ENCODE measurements at places on chromosomes 7 and 10.

DNA sequence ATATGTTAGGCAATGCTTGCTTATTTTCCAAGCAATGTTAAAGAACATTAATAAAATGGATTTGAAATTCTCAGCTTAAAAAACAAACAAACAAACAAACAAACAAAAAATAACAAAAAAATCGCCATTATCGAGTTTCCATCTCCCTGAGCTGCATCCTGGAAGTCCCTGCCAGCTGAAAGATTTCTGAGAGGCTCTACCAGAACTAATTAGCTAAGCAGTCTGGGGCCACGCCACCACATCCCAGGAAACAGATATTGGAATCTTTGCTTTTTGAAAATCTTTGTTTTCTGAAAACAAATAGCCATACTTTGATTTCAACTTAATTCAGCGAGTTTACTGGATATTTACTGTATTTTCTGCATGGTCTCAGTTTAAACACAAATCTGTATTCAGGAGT, 143.6 kb downstream of the LSMEM1 start:
- DNase-seq, result no peak

DNA sequence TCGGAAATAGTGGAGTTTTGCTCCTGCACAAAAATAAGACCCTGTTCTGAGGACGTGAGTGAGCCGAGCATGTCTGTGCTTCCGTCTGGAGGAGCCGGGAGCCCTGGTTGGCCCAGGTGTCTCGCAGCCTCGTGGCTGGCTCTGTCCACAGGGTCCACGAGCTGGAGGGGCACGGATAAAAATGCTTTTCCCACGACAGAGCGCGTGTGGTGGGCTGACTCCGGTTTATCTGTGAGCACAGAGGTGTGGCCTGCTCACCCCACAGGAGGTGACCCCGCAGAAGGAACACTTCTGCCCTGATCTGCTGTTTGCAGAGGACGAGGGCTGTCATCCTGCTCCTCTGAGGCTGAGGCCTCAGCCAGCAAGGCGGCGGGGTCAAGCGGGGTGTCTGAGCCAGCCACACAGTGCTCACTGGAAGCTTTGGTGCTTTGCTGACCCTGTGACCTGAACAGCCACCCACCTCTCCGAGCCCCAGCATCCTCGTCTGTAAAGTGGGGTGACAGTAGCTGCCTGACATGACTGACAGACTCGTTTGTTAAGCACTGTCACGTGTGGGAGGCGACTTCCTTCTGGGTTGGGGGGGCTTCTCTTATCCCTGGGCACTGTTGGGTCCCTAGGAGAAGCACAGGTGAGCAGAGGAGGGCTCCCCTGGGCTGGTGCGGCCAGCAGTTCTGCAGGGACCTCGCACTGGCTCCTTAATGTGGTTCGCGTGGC, 162.5 kb downstream of the DNAJB6 start:
- DNase-seq, result no peak

GRCh38 chr10:24756283-24756682, 32.6 kb upstream of the ARHGAP21 start:
- no peak for DNase-seq

DNA sequence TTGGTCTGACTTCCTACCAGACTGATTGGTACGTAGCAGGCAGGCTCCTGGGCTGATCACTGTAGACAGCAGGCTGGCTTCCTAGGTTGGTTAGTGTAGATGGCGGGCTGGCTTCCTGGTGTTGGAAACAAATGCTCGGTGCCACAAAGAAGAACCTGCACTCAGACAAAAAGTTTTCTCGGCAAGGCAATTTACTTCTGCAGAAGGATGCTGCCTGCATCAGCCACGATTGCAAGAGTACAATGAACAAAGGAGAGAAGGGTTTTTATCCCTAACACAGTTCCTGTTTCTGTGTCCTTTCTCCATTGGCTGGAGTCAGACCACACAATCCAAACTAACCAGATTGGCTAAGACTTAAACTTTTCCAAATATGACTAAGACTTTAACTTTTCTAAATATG, 123.6 kb upstream of the PPP2R2D start:
- DNase-seq, result no peak

- DNase-seq, result peak; percentile 87
These were observed 32.2 kb upstream of the COL13A1 start for GRCh38 chr10:69769395-69769992.

DNA sequence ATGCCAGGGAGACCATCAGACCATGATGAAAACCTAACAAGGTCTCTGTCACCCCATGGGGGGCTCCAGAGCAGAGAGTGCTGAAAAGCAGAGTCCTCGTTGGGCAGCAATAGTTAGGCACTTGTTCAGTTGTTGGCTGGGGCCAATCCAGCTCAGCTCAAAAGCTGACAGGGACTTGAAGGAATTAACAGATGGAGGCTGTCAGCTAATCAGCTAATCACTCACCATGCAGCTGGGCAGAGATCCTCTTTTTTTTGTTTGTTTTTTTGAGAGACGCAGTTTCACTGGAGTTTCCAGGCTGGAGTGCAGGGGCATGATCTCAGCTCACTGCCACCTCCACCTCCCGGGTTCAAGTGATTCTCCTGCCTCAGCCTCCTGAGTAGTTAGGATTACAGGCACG, 18.1 kb downstream of the CEP55 start:
- no peak for DNase-seq

GRCh38 chr10:34370126-34370525, 445.0 kb downstream of the PARD3 start:
- no peak for DNase-seq

GRCh38 chr7:16609842-16610450, 35.6 kb downstream of the ANKMY2 start:
- no peak for DNase-seq

GRCh38 chr7:11413901-11414300, 418.1 kb downstream of the THSD7A start:
- DNase-seq, result no peak

- DNase-seq, result no peak
These were observed 111.6 kb upstream of the GLI3 start for GRCh38 chr7:42348631-42349030.

DNA sequence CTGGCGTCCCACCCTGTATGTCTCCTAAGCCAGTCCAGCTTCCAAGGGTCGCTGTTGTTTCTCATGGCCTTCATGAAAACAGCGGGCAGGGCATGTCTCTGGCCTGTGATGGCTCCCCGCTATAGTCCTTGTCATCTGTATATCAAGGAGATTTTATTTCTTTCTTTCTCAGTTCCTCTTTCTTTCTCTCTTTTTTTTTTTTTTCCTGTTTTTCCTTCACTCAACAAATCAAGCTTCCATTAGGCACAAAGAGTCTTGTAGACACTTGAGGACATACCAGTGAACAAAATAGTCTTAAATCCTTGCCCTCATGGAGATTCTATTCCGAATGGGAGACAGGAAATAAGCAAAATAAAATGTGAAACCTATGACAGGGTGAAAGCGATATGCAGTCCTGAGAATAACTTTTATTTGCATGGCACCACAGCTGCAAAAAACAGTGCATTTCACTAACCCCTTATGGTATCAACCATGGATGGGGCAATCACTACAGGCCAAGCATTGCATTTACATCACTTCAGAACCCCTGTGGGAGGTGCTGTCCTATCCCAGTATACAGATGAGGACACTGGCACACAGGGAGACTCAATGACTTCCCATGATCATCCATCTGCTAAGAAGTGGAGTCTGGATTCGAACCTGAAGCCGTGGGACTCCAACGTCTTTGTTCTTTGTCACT, 50.7 kb downstream of the SYPL1 start:
- DNase-seq, result no peak

DNA sequence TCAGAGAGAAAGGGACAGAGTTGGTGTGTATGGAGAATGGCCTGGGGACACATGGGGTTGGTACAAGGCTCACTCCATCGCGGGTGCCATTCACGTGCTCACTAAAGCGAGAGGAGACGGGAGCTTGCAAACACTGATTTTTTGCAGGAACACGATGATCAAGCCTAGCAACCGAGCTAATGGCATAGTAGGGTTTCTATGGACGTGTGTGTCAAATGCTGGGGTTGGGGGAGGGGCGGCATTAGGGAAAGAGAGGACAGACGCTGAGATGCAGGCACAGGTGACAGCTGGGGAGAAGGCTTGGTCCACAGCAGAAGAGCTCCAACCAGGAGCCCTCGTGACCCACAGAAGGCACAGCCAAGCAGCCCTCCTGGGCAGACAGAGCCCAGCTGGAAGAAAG, 33.9 kb downstream of the RCC1L start:
- no peak for DNase-seq

GRCh38 chr10:1603181-1603580, 134.1 kb downstream of the ADARB2 start:
- DNase-seq, result no peak

GRCh38 chr7:73487486-73487885, 34.6 kb downstream of the BAZ1B start:
- no peak for DNase-seq

DNA sequence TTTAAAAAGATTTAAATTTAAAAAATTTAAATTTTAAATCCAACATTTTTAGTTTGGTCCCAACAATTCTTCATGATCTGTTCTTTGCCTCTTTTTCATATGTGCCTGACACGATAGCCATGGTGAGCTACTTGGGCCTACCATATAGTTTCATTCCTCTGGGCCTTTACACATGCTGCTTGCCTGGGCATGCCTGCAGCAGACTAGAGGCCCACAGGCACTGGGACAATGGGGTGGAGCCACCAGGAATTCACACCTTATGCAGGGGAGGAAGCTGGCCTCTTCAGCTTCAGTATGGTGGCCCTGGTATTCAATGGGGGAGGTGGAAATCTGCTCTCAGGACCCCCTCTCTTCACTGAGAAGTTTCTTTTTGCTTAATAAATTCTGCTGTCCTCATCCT, 37.8 kb upstream of the ZNF365 start:
- DNase-seq, result no peak

DNA sequence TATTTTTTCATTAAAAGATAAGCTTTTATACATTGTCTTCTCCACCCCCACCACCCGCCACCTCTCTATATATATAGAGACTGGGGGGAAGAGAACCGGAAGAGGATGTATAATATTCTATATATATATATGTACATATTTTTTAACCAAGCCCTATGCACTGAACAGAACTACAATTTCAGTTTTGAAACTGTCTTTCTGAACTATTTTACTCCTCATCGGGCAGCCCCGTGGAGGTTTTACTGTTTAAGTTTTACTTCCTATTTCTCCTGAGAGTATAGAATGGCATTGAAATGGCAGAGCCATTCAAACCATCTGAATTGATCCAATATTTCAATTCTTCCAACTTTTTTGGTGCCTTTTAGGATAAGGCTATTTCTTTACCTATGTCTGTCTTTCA, 1047.1 kb downstream of the NRG3 start:
- DNase-seq, result no peak

GRCh38 chr7:15681186-15681585, 5.3 kb downstream of the MEOX2 start:
- no peak for DNase-seq

GRCh38 chr7:27117887-27118491, 12.6 kb downstream of the HOXA4 start:
- DNase-seq, result no peak
